ENCODE measurements at places on chromosomes 6 and 20.

DNA sequence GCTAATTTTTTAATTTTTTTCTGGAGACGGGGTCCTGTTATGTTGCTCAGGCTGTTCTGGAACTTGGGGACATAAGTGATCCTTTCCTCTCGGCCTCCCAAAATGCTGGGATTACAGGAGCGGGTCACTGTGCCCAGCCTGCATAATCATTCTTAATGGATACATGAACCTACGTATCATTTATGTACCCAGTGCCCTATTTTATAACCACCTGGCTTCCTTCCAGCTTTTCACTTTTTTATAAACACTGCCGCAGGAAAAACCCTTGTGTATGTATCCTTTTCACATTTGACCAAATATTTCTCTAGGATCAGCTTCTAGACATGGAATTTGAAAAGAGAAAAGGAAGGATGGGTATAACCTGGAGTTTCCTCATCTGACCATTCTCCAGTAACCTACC, 85.6 kb upstream of the RIN2 start:
- H3K27me3 ChIP-seq: no peaks in the 10 kb centered on the region
- no peak overlapping the region for H3K27ac ChIP-seq
- H3K36me3 ChIP-seq: no peaks in the 10 kb centered on the region
- no peaks in the 10 kb centered on the region for H3K4me1 ChIP-seq
- no peak for DNase-seq
- no peak overlapping the region for H3K4me3 ChIP-seq

DNA sequence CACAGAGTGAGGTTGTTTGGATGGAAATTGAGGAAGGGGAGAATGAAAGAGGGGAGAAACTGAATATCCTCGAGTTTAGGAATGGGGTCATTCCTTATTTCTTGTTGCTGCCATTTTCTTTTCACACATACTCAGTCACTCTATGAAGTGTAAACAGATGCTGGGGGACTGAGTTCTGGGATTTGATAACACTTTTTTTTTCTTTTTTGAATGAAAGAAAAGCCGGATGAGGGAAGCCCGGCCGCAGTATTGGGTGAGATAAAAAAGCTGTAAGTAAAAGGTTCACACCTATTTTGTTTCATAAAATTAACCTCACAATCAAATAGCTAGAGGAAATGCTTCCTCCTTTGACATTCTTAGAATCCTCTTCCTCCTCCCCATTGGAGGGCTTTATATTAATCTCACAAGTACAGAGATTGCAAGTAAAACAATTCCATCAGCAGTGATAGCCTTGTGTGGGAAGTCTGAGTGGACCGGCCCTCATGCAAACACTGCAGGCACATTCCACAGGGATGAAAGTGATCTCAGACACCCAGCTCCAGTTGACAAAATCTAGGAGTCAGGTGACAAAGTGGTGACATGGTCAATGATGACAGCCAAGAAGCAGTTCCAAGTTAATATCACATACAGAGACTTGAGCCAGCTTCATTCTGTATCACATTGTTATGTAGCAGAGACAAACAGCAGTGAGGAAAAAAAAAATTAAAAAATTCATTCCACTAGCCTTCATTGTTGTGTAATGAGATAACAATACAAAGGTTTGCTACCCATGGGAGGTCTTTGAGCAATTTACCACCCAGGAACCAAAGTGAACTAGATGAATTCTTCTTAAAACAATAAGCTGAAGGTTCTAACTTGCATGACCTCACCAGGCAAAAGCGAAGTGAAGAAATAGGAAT, 391.1 kb upstream of the HSF2 start:
- H3K27me3 ChIP-seq: no peaks in the 10 kb centered on the region
- H3K36me3 ChIP-seq: no peaks in the 10 kb centered on the region
- H3K27ac ChIP-seq: peak overlapping the region; percentile 82
- no peak overlapping the region for H3K4me3 ChIP-seq
- H3K4me1 ChIP-seq: peaks cover 32% of the 10 kb centered on the region

GRCh38 chr6:52102405-52102804, 15.0 kb upstream of the PKHD1 start:
- H3K27me3 ChIP-seq: no peaks in the 10 kb centered on the region
- no peak overlapping the region for H3K4me3 ChIP-seq
- H3K4me1 ChIP-seq: no peaks in the 10 kb centered on the region
- no peaks in the 10 kb centered on the region for H3K36me3 ChIP-seq

GRCh38 chr6:21780141-21780540, 186.6 kb downstream of the SOX4 start:
- no peaks in the 10 kb centered on the region for H3K27me3 ChIP-seq
- no peak overlapping the region for H3K4me3 ChIP-seq
- H3K36me3 ChIP-seq: no peaks in the 10 kb centered on the region
- H3K4me1 ChIP-seq: no peaks in the 10 kb centered on the region
- DNase-seq: no peak
- no peak overlapping the region for H3K27ac ChIP-seq

GRCh38 chr20:60491051-60491581, 532.9 kb downstream of the CDH26 start:
- no peaks in the 10 kb centered on the region for H3K4me1 ChIP-seq
- H3K27me3 ChIP-seq: no peaks in the 10 kb centered on the region
- no peak overlapping the region for H3K27ac ChIP-seq

- no peak overlapping the region for H3K27ac ChIP-seq
- DNase-seq: no peak
- H3K4me1 ChIP-seq: no peaks in the 10 kb centered on the region
- no peaks in the 10 kb centered on the region for H3K36me3 ChIP-seq
These were observed 37.8 kb upstream of the IGF2R start for GRCh38 chr6:159931112-159931511.

GRCh38 chr6:79538106-79538971, 1.1 kb upstream of the LCA5 start:
- H3K4me3 ChIP-seq: peak overlapping the region; percentile 59
- no peak for DNase-seq
- H3K27me3 ChIP-seq: no peaks in the 10 kb centered on the region
- peak overlapping the region; percentile 90 for H3K27ac ChIP-seq

DNA sequence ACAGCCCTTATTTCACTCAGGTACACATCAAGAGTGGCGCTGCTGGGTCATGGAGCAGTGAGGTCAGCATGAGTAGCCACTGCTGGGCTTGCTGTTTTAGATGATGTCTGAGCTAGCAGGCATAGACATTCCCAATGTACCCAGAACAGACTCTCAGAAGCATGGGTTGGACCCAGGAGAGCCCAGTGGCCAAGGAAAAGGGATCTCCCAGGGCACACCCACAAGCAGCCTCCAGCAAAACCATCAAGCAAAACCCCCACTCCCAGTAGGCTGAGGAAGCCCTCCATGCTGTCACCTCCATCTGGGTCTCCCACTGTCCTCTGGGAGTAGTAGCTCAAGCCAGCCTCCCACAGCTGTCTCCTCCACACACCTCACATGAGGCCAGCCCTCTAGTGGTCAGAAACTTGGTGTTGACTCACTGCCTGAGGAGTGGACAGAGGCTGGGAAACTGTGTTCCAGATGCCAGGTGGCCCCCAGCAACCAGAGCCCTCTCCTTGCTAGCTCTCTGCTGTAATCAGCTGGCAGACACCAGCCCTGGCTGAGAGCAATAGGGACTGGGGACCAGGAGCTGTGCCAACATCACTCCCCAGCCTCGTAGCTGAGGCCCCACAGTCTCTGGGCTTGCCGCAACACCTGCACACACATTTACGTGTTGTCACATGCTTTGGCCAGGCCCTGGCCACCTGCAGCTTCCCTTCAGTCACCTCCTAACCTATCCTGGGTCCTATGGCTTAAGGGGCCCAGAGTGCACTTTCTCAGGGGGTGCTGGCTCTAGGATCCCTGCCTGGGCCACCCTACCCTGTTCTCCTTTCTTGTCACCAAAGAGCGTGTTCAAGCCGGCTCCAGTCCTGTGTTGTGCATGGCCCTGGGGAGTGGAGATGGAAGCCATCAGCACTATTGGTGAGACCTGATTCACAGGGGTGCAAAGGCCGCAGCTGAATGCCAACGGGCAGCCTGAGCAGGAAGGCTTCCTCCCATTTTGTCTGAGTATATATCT, 1.9 kb upstream of the AP5S1 start:
- H3K27ac ChIP-seq: peak overlapping the region; percentile 99
- no peaks in the 10 kb centered on the region for H3K36me3 ChIP-seq
- no peak for DNase-seq
- no peaks in the 10 kb centered on the region for H3K27me3 ChIP-seq
- peaks cover 47% of the 10 kb centered on the region for H3K4me1 ChIP-seq

DNA sequence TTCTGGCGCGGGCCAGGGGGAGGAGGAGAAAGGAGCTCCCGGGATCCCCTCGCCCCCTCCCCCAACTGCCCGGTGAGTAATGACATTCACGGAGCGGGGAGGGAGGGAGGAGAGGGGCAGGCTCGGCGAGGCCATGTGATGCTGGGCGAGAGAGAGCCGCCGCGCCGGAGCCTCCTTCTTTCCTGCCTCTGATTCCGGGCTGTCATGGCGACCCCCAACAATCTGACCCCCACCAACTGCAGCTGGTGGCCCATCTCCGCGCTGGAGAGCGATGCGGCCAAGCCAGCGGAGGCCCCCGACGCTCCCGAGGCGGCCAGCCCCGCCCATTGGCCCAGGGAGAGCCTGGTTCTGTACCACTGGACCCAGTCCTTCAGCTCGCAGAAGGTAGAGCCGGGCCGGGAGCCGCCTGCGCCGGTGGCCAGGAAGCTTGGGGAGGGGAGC, at the start of gene GDAP1L1:
Gene GDAP1L1 (plus strand): TSS at position 178 of the 441 bp plus-strand sequence. CDS start 27 bp downstream, at position 205.
- peak within 1 kb of the TSS; percentile 45 for H3K4me3 ChIP-seq
- no peak within 1 kb of the TSS for H3K27ac ChIP-seq
- H3K27me3 ChIP-seq: no peaks in the 10 kb centered on the region
- H3K36me3 ChIP-seq: no peaks in the 10 kb centered on the region
- no peaks in the 10 kb centered on the region for H3K4me1 ChIP-seq
- peak; percentile 32 for DNase-seq

DNA sequence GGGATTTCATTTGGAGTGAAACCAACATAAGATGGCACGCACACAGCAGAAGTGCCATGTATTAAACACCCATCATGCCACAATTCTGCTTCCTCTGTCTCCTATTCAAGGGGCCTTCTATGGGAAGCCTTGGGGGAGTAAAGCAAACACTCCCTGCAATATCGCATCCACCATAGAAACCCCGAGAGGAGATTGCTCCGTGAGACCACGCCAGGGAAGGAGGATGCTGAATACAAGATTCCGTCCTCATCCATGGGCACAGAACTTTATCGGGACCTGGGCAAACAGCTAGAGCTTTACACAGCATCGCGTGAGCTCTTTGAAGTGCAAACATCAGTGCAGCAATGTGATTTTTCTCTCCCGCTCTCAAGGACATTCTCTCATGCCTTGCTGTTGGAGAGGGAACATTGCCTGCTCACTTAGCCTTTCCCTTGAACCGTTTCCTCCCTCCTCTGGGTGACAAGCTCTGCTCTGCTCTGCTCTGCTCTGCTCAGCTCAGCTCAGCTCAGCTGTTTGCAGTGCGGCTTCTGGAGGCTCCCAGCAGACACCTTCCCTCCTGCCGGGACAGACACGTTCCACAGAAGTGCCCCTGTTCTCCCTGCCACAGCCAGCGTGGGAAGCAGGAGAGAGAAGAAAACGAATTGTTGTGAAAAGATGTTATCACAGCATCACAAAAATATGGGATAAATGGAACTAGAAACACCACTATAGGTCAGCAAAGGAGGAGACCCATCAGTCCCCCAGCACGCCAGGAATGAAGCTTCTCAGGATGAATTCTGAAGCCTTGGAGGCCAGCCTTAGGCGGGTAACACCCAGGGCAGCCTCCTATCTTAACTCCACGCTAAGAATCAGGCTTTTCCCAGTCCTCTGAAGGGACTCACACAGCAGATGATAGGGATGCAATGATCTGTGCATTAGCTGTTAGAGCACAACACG, 48.2 kb downstream of the RNASET2 start:
- H3K36me3 ChIP-seq: no peaks in the 10 kb centered on the region
- peaks cover 12% of the 10 kb centered on the region for H3K4me1 ChIP-seq
- H3K27ac ChIP-seq: no peak overlapping the region
- no peak for DNase-seq

DNA sequence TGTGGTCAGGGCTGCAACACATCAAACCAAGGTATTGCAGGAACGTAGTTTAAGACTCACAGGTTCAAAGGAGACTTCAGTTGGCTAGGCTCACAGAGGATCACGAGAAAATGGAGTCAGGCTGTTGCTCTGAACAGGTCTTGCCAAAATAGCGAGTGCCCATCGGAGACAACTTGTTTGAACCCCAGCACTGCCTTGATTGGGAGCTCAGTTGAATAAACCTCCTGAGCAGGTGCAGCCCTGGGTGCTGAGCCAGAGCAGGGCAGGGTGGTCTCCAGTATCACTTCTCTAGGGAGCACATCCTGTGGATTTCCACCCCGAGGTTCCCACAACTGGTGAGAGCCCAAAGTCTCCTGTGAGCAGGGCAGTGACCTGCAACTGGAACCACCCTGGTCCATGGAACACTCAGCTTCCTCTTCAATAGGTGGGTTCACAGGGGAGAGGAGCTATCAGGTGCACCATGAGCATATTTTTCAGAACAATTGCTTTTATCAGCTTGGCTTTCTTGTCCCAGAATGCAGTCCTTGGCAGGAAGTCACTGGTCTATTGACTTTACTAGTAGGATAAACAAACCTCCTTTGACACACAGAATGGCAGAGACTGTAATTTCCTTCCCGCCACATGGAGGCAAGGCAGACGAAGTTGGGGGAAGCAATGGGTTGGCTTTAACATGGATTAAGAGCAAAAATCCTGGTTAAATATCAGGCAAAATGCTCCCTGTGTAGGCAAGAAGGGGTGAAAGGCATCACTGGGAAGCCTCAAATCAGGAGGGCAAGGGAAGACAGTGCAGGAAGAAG, 267.7 kb upstream of the FOXQ1 start:
- no peak overlapping the region for H3K27ac ChIP-seq
- DNase-seq: no peak
- H3K36me3 ChIP-seq: no peaks in the 10 kb centered on the region
- peaks cover 62% of the 10 kb centered on the region for H3K27me3 ChIP-seq
- H3K4me1 ChIP-seq: no peaks in the 10 kb centered on the region

DNA sequence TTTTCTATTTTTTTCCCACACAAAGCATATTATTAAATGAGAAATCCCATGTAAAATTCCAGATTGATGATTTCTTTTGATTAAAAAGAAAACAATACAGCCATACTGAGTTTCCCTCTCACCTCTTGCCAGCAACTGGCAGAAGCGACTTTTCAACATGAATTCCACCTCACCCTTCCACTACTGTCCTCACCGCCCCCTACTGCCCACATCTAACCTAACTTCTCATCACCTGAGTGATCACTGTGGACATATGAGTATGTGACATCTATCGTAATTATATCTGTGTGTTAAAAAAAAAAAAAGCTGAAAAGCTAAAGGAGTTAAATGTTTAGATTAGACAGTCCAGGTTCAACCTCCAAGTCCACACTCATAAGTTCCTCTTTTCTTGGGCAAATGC, 528.6 kb downstream of the PRKN start:
- no peak overlapping the region for H3K4me3 ChIP-seq
- H3K27me3 ChIP-seq: no peaks in the 10 kb centered on the region
- no peaks in the 10 kb centered on the region for H3K36me3 ChIP-seq
- peaks cover 4% of the 10 kb centered on the region for H3K4me1 ChIP-seq

DNA sequence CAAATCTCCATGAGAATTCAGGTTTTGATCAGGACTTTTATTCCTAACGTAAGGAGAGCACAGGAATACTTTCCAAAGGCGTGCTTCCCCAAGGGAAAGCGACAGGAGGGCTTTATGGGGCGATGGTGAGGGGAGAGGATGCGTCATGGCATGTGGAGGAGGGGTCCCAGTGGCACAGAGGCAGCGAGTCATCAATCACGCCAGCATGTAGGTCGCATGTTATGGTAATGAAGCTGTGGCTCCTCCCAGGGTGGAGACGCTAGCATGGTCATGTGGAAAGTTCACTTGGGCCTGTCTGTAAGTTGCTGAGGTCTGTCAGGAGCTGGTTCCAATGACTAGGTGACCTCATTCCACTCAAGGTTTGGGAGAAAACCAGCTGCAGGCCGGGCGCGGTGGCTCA, 35.3 kb upstream of the PAX1 start:
- H3K27ac ChIP-seq: no peak overlapping the region
- no peak for DNase-seq
- H3K36me3 ChIP-seq: no peaks in the 10 kb centered on the region
- H3K27me3 ChIP-seq: no peaks in the 10 kb centered on the region
- H3K4me1 ChIP-seq: no peaks in the 10 kb centered on the region
- no peak overlapping the region for H3K4me3 ChIP-seq
